ENCODE measurements at places on chromosomes 13 and 19.

GRCh38 chr13:46553521-46553885, 533 bp downstream of the LRCH1 start:
- no peak for DNase-seq

- no peak for DNase-seq
Observed at GRCh38 chr13:23673354-23673753, 103.1 kb downstream of the TNFRSF19 start.

GRCh38 chr19:55687281-55688201, 12.5 kb downstream of the EPN1 start:
- DNase-seq, result no peak

- no peak for DNase-seq
Observed at GRCh38 chr19:17325881-17326594, 8.6 kb downstream of the ANO8 start.

GRCh38 chr19:19285686-19286085, 12.6 kb upstream of the TM6SF2 start:
- DNase-seq, result no peak

DNA sequence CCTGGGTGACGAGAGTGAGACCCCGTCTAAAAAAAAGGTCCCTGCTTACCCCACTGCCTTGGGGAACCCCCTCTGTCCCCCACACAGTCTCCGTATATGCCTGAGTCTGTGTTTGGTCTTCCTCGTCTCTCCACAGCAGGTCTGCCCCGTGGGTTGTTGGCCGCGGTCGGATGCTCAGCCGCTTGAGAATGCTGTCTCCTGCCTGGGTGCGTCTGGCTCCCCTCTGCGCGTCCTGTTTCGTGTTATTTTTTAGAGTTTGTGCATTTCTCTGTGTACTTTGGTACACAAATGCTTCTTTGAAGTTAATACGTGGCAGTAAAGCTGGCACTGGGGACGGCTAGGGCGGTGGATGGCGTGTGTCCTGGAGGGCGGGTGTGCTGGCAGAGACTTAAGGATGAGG, 34.9 kb downstream of the KDM4B start:
- no peak for DNase-seq

GRCh38 chr19:35713506-35713850, 4.3 kb upstream of the KMT2B start:
- no peak for DNase-seq

- DNase-seq, result no peak
Observed at GRCh38 chr19:55697069-55697440, 22.0 kb downstream of the EPN1 start.

DNA sequence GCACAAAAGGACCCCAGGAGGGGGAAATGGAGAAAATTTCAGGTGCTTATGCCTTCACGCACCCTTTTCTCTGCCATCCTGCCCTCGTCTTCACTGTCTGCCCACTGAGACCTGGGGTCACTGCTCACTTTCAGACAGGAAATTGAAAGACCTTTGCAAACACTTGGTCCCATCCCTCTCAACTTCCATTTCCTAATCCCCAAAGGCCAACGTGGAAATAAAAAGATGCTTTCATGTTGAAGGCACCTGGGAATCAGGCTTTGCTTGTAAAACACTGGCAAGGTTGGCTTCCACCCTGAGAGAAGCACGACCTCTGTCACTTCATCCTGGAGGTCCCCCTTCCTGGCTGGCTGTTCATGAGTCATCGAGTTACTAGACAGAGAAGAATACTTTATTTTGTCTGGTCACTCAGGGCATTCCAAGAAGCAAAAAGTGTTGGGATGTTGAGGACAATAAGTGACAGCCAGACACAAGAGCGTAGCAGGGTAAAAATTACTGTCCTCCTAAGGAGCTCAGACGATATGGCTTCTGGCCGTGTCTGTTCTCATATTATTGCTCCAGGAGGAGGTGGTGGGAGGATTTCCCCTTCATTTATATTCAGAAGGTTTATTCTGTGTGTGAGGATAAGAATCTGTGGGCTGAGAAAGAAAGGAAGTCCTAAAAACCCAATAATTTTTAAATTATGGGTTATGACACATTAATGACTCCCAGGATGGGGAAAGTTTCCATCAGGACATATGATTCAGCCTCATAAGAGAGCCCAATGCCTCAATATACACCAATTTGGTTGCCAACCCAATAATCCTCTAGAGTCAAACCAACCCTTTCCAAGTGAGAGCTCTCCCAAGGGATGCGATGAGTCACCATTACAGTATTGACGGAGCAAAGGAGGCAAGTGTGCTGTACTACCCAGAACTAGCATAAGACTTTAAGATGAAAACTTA, 409.0 kb downstream of the COG6 start:
- DNase-seq, result peak; percentile 14

DNA sequence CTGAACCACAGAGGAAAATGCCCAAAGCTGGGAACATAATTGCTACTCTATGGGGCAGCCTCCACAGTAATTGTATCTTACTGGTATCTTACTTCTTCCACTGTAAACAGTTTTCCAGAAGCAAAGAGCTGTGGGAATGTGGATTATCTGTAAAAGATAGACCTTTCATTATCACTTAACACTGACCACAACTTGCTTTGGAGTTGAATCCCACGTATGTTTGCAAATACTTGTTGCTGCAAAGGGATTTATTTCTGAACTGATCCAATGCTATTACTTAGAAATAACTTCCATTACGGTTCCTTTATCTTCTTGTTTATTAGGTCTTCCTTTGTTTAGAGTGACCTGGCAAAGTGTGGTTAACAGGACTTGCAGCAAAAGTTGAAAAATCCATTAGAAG, 218.1 kb downstream of the KCTD12 start:
- DNase-seq, result no peak

DNA sequence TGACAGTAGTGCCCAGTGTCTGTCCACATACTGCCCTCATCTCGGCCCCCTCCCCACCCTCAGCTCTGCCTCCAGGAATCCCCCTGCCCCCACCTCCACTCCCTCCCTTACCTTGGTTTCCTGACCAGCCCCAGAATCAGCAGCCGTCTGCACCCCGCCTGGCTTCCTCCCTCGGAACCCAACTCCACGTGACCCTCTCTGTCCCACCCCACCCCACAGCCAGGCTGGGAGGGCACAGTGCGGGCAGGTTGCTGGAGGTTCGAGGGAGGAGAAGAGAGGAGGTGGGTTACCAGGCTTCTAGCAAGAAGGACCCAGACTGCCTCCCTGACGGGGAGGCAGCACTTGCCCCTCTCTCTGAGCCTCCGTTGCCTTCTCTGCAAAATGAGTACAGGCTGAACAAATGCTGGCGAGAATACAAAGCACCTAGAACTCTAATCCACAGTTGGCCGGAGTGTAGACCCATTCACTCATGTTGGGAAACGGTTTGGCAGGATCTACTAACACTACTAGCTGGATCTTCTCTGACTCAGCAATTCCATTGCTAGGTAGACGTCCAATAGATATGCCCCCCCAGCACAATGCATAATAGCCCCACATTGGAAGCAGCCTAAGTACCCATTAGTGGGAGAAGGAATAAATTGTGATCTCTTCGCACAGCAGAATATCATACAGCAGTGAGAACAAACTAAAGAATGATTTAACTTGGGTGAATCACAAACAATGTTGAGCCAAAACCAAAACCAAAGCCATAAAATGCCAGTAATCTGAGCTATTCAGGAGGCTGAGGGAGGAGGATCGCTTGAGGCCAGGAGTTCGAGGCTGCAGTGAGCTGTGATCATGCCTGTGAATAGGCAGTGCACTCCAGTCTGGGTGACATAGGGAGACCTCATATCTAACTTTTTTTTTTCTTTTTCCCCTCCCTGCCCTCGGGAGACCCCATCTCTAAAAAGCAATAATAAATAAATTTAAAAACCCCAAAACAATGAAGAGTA, at the start of gene RASAL3:
RASAL3 (minus strand) TSS at position 151 of the 992 bp plus-strand sequence. CDS start 186 bp downstream, outside the sequence.
- DNase-seq, result no peak

DNA sequence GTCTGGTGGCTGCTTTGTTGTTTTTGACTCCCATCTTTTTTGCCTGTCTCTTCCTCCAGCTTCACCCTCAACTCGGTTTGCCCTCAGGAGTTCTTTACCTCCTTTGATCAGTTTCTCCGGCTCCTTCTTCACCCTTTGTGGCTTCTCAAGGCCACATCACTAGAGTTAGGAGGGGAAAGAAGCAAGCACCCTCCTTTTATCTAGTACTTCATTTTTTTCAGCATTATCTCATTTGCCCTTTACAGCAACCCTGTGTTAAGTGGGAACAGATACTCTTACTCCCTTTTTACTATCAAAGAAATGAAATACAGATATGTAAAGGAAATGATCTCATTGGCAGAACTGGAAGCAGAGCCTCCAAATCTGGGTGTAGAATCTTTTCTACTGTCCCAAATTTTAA, 26.9 kb downstream of the RAP2A start:
- no peak for DNase-seq

- DNase-seq, result no peak
Observed at GRCh38 chr13:109231888-109232287, 554.5 kb downstream of the IRS2 start.

- no peak for DNase-seq
Observed at GRCh38 chr19:5772416-5772815, 12.1 kb downstream of the PRR22 start.

GRCh38 chr19:58058467-58058866, 615 bp upstream of the ZNF135 start:
- no peak for DNase-seq

DNA sequence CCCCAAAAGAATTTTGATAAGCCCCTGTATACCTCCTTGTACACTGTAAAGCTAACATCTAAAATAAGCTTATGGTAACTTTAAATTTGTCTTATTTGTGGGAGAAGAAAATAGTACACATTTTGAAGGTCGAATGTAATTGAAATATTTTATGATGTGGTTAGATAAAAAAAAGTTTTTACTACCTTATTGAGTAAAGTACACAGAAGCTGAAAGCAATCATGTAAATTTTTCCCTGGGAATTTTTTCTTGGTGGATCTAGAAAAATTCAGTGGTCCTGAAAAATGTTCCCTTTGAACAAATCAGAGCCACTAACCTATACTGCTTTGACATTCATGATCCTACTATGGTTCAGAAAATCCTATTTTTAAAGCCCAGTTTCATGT, 46.9 kb downstream of the SIPA1L3 start:
- no peak for DNase-seq

DNA sequence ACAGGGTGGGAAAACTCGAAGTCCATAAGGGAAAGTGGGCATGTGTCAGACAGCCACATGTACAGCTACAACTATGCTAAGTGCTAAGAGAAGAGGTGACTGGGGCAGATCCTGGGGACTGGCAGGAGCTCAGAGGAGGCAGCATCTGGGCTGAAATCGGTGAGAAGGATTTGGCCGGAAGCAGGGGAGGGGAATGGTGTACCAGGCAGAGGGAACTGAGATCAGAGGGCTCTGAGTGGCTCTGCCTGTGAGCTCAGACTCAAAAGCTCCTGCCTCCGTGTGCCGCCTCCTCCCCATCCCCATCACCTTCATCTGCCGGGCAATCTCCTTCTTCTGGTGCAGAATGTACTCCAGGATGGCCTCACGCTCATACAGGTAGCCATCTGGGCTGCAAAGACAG, 21.8 kb downstream of the NOSIP start:
- no peak for DNase-seq

GRCh38 chr19:7358102-7358597, 9.4 kb downstream of the ARHGEF18 start:
- DNase-seq, result no peak

DNA sequence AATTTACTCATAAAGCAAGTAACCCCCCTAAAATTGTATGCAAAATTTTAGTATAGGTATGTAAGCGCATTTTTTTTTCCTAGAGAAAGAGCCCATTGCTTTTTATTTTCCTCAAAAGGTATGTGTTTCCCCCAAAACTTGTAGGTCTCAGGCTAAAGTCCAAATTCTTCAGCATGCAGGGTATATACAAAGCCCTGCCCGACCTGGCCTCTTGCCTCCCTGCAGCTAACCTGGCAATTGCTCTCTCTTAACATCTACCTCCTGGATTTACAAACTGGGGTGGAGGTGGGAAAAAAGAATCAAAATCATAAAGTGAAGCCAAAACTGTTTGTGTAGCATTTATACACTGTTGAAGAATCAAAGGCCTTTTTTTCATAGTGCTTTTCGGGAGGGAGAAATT, 107.8 kb downstream of the KCNRG start:
- DNase-seq, result no peak

GRCh38 chr13:75236774-75237173, 245.2 kb downstream of the TBC1D4 start:
- DNase-seq, result no peak

DNA sequence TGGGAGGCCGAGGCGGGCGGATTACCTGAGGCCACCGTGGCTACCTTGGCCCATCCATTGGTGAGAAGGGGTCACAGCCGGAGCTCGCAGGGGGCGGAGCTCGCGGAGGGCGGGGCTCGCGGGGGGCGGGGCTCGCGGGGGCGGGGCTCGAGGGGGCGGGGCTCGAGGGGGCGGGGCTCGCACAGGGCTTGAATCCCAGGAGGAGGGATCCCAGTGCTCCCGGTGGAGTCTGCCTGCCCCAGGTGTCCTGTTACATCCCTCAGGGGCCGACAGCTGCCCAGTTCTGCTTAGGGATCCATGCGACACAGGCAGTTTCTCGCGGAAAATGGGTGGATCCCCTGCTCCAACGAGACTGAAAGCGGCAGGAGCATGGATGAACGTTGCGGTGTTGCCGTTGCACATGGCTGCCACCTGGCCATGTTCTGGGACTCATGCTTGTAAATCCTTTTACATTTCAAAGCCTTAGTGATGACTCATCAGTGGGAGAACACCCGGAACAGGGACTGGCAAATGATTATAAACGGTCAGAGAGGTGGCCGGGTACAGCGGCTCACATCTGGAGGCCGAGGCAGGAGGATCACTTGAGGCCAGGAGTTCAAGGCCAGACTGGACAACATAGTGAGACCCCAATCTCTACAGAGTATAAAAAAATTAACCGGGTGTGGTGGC, 25.1 kb downstream of the TMPRSS9 start:
- peak; percentile 25 for DNase-seq

- DNase-seq, result no peak
Observed at GRCh38 chr19:51359294-51359693, 6.9 kb downstream of the ETFB start.

DNA sequence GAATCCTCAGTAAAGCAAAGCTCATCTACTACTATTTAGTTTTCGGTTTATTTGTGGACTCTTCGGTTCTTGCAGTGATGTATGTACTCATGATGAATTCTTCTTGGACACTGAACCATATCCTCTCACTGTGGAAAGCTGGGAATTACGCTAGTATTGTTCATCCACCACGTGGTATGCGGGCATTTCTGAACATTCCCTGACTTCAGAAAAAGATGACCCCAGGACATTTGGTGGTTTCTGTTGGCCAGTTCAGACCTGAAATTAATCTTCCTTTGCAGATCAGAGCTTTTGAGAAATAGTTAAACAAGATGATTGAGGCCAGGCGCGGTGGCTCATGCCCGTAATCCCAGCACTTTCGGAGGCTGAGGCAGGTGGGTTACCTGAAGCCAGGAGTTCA, 25.3 kb upstream of the FBN3 start:
- DNase-seq, result no peak
